ENCODE measurements at places on chromosomes 6 and 20.
A peak's percentile ranks its signal among the peaks of the same experiment; 100 is the strongest.

GRCh38 chr20:45469336-45470261, at the start of gene WFDC2:
Gene WFDC2 (plus strand): TSS chr20:45469753. CDS start chr20:45469782, 29 bp downstream.
- peak; percentile 53 for DNase-seq

DNA sequence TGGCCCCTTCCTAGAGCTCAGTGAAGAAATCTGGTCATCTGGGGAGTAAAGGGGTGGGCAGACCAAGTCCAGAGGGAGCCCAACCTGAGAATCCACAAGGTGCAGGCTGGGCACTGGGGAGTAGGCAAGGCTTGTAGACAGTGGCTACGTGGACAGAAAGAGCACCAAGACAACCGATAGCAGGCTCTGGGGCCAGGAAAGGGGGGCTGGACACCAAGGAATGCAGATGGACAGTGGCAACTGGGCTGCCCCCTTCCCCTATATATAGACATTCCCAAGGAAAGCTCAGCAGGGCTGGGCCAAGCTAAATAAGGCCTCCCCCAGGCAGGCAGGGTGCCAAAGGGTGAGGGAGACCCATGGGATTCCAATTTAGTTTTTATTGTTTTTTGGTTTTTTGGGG, 1.5 kb upstream of the TNNC2 start:
- DNase-seq = no peak

- DNase-seq = no peak
Measured at GRCh38 chr6:115882771-115883170, 177.9 kb downstream of the FRK start.

GRCh38 chr6:11613858-11614257, 76.3 kb downstream of the TMEM170B start:
- DNase-seq = no peak

DNA sequence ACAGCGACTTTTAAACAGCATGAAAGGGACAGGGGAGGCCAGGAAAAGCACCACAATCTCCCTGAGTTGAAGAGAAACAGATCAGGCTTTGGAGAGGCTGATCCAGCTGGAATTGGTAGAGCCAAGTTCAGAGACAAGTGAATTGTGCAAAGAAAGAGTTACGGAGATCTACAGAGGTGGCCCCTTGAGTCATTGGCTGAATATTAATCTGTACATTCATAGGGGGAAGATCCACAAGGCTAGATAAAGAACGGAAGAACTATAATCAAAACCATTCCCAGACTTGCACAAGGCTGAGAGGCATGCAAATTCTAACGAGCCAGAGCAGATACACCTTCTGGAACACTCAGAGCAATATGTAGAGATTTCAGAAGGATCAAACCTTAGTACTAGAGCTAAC, 14.2 kb upstream of the FOXQ1 start:
- DNase-seq = no peak

GRCh38 chr20:50784464-50784863, 10.4 kb upstream of the BCAS4 start:
- no peak for DNase-seq

GRCh38 chr6:154341871-154342270, 14.7 kb downstream of the IPCEF1 start:
- DNase-seq = no peak

DNA sequence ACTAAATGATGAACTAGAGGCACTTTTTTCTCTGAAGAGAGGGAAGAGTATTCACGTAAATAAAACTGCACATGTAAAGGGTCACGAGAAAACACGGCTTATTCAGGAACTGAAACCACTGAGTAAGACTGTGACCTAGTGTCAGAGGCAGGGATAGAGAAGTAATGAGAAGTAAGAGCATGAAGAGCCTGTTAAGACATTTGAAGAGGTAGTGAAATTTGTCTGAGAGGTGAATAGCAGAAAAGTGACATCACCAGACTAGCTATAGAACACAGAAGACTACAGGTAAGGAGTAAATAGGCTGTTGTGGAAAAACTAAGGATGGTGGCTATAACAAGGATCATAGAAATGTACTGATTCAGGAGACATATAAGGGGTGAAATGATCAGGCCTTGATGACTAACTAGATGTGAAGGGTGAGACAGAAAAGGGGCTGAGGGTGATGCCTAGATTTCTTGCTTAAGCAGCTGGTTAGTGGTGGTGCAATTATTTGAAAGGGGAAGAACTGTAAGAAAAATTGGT, 76.8 kb downstream of the REV3L start:
- no peak for DNase-seq

GRCh38 chr6:164346631-164347030, 932.1 kb downstream of the QKI start:
- DNase-seq = no peak

DNA sequence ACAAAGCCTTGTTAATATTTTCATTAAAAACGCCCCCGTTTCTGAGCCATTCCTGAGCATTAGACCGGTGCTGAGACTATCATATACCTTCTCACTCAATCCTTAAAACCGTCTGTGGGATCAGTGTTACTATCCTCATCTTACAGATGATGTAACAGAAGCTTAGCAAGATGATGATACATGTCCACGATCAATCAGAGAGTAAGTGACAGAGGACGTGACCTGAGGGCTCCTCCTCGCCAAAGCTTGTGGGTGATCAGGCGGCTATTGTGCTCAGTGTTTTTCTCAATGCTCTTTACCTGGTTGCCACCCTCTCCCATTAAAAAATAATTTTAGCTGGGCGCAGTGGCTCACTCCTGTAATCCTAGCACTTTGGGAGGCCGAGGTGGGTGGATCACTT, 113.1 kb downstream of the MTHFD1L start:
- DNase-seq = no peak

GRCh38 chr6:130766239-130767144, 60.7 kb upstream of the SMLR1 start:
- DNase-seq = no peak

DNA sequence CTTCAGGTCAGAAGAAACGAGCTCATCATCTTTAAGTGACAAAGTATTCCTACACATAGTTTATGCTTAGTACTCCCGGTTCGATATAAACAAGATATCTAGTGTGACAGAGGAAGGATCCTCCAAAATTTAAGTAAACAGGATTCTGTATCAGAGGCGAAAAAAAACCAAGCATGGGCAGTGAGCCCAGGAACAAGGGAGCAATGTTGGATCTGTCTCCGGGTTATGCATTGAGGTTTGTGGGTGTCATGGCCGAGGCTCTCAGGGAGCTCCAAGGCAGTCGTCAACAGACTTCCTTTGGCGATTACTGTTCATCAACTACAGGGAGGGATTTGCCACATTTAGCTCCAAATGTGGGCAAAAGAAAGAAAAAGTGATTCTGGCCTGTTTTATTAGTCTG, 319.5 kb downstream of the CBLN4 start:
- DNase-seq = no peak

DNA sequence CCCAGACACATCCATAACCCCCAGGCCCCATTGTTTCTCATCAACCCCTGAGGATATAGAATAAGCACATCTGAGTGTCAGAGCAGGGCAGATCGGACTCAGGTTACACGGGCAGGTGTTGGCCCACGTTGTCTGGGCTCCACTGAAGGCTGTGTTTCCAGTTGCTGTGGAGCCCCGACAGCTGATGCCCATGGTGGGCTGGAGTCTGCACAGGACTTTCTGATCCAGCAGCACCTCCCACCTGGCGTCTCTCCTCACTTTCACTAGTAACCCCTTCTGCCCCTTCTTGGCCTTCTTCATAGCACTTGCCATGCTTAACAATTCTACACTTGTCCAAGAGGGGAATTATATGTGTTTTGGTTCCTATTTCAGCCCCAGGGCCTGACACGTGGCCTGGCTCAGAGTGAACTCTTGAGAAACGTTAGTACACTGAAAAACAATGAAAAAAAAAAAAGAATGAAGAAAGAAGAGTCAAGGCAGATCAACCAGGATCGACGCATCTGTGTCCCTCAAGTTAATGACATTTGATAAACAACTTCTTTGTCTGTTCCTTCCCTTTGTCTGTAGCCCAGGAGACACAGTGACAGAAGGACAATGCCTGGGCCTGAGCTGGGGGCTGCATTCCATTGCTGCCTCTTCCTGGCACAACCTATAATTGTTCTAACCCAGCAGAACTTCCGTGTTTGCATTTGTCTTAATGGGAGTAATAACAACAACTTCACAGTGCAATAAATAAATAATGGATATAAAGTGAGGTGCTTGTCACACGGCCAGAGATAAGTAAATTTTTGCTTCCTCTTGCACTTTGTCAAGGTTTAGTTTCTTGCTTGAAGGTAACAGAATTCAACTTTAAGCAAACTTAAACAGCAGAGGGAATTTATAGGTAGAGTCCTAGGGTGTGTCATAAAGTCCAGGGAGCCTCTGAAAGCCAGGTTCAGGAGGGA, 224.2 kb upstream of the SSTR4 start:
- no peak for DNase-seq

GRCh38 chr6:40960742-40961430, 78.1 kb downstream of the UNC5CL start:
- DNase-seq = no peak

GRCh38 chr6:41298785-41299502, 12.5 kb upstream of the TREM1 start:
- DNase-seq = no peak

DNA sequence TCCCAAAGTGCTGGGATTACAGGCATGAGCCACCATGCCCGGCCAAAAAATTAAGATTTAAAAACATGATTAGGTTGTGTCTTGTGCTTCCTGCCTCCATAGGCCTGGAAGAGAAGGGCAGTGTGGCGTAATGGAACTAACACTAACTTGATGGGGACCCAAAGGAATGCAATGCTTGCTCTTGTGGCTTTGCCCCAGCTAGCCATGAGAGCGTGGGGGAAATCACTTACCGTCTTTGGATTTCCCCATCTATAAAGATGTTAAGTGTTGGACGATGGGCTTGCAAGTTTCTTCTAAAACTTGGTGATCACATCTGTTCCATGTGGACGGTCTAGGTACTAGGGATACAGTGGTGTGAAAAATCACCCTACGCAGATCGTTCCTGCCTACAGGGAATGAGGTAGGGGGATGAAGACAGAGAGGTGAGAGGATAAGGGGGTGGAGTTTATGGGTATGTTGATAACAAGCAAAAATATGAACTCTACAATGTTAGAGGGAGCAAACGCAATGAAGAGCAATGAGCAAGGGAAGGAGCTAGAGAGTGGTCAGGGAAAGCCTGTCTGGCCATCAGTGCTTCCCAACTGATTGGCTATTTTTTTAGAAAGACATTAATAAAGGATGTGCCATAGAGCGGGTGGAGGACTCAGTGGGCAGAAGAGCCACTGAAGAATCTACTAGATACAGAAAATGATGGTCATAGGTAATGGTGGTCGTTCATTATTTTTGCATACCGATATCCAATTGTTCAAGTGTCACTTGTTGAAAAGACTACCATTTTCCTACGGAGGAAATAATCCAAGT, 165.2 kb downstream of the BCAS1 start:
- no peak for DNase-seq

DNA sequence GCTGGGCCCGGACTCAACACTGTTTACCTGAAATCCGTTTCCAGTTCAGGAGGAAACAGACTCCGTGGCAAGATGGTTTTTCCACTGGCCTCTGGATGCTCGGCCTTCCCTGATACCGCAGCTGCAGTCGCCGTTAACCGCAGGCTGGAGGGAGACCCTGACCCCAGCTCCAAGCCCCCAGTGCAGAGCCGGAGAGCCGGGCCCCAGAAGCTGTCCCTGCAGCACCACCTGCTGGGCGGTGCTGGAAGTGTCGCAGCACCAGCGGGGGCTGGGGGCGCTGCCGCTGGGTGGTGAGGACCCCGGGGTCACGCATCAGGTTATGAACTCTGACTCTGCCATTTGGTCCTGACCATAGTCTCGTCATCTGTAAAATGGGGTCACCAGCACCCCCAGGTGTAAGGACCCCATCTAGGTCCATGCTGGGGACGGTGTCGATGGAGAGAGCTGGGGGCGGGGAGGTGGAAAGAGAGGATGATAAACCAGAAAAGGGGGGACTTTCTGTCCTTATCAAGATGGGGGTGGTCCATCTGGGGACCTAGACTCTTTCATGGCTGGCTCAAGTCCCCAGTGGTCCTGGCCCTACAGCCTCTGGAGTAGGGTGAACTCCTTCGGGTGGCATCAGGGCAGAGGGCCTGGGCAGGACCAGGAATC, 20.8 kb upstream of the CHRNA4 start:
- peak; percentile 79 for DNase-seq

GRCh38 chr6:164749221-164750064, 560.0 kb downstream of the C6orf118 start:
- no peak for DNase-seq

GRCh38 chr6:150408842-150409241, 40.0 kb downstream of the IYD start:
- no peak for DNase-seq

- no peak for DNase-seq
Measured at GRCh38 chr6:14488180-14488579, 370.6 kb downstream of the CD83 start.

DNA sequence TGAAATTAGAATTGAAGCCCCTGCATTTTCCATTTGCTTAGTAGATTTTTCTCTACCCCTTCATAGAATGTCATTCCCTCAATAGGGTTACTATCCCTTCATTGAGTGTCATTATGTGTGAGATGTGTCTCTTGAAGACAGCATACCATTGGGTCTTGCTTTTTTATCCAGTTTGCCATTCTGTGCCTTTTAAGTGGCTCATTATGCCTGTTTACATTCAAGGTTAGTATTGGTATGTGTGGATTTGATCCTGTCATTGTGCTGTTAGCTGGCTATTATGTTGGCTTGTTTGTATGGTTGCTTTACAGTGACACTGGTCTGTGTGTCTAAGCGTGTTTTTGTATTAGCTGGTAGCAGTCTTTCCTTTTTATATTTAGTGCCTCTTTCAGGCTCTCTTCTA, 25.7 kb upstream of the TCF21 start:
- DNase-seq = no peak

- DNase-seq = no peak
Measured at GRCh38 chr20:61876952-61877728, 188.5 kb downstream of the TAF4 start.

DNA sequence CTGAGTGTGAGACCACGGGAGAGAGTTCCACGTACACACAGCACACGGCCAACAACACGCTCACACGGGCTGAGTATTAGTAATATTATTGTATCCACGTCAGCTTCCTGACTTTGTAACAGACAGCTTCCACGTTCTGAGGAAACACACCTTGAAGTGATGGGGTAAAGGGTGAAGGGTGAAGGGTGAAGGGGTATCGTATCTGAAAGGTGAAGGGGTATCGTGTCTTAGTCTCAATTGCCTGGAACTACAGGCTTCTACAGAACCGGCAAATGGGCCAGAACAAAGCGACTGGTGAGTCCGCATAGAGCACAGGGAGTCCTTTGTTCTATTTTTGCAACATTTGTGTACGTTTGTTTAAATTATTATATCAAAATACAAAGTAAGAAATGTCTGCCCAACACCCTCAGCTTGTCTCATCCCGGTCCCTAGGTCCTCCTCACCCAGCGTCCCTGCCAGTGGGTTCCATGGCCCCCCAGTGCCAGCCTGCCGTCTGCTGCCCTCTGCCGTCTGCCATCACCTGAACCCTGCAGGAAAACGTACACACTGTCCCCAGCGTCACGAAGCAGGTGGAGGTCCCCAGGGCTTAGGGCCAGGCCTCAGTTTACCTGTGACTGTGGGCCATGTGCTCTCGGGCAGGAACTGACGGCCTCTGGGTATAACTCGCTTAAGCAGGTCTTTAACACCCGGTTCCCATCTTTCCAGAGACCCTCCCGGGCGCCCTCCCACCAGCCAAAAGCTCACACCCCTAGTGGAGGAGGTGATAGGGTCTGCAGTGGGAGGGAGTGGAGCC, 4.4 kb upstream of the HELZ2 start:
- no peak for DNase-seq
